ENCODE measurements at places on chromosomes 11 and 22.
A peak's percentile ranks its signal among the peaks of the same experiment; 100 is the strongest.

DNA sequence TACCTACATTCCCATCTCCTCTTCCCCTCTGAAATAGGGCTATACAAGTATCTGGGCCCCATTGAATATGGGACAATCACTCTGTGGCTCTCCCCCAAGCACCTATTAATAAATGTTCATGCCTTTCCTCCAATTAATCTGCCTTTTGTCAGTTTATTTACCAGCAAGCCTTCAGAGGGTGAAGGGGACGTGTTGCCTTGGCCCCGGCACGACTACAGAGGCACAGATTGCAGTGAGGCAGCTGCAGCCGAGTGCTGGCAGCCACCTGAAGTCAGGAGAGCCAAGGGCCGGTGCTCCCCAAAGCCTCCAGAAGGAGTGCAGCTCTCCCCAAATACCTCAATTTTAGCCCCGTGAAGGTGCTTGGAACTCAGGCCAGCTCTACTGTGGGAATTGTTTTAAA, 580.9 kb upstream of the B3GAT1 start:
- DNase-seq, result no peak

DNA sequence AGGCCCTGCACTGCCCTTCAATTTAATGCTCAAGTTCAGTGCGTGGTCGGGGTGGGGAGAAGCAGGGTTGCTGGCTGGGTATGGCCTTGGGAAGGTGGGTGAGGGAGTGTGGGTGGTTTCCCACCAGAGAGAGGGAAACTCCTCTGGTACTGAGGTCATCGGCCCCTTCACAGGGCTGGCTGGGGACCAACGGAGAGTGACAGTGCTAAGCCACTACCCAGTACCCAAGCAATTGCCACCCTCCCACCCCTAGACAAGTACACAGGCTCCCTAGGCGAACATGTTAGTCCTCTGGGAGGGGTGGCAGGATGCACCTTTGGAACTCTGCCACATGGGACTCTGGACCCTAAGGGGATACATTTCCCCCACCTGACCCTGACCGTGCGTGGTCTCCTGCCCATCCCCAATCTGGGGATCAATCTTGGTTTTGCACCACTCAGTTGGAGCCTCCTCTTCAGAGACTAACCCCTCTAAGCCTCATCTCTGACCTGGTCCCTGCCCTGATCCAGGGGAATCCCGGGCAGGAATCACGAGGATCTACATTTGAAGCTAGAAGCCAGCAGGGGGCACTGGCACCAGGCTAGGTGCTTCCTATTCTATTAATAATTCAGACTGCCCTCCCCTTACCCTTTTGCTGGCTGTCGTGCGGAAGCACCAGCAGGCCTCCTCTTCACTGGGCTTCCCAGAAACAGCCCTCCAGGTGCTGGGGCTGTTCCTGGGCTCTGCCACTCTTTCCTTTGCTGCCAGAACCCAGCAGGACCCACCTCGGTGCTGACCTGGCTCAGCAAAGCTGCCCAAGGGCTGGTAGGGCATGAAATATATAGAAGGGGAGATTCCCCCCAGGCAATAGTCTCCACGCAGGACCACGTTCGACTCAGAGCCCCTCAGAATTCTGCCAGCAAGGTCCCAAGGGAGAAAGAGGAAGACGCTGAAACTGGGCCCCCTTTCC, 377.7 kb downstream of the TENM4 start:
- DNase-seq, result no peak

GRCh38 chr11:22774716-22775115, 54.9 kb downstream of the SVIP start:
- no peak for DNase-seq

GRCh38 chr11:15602785-15603567, 488.3 kb downstream of the INSC start:
- DNase-seq, result peak; percentile 0

- DNase-seq, result no peak
Observed at GRCh38 chr22:27857443-27857842, 55.9 kb upstream of the MN1 start.

GRCh38 chr11:47587723-47588326, 1.3 kb downstream of the FAM180B start:
- peak; percentile 97 for DNase-seq

GRCh38 chr11:1005928-1006327, 30.6 kb downstream of the MUC6 start:
- DNase-seq, result no peak

All from suppressor macrophage (primary cell).